ENCODE measurements at places on chromosomes 13 and 19.

DNA sequence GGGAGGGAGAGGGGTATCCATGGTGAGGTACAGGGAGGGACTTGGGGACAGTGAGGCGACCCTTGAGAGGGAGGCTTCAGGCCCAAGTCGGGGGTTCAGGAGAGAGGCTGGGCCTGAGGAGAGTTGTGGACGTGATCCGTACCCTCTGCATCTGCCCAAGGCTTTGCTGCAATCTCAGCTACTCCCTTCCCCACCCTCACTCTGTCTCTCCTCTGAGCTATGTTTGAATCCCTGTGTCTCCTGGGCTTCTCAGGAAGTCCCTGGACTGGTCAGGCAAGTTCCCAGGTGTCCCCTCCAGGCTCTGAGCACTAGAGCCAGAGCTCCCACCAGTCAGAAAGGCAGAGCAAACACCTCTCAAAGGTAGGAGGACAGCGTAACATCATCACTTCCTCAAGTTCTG, 1.8 kb downstream of the LIN37 start:
- no peak for DNase-seq

DNA sequence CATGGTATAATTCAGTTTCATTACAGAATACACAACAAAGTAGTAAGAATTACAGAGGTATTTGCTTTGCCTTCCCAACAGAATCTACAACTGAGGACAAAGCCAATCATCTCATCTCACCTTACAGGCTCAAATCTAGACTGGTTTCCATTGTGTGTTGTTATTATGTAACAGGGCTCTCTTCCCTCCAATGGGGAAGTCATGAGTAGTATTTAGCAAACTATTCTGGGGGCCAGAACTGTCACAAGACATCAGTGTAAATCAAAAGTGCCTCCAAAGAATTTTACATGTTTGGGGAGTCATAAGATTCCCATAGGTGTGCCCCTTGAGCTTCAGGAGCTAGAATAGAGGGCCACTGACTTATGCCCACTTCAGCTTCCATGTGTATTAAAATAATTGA, 187.0 kb upstream of the EDNRB start:
- DNase-seq, result no peak

DNA sequence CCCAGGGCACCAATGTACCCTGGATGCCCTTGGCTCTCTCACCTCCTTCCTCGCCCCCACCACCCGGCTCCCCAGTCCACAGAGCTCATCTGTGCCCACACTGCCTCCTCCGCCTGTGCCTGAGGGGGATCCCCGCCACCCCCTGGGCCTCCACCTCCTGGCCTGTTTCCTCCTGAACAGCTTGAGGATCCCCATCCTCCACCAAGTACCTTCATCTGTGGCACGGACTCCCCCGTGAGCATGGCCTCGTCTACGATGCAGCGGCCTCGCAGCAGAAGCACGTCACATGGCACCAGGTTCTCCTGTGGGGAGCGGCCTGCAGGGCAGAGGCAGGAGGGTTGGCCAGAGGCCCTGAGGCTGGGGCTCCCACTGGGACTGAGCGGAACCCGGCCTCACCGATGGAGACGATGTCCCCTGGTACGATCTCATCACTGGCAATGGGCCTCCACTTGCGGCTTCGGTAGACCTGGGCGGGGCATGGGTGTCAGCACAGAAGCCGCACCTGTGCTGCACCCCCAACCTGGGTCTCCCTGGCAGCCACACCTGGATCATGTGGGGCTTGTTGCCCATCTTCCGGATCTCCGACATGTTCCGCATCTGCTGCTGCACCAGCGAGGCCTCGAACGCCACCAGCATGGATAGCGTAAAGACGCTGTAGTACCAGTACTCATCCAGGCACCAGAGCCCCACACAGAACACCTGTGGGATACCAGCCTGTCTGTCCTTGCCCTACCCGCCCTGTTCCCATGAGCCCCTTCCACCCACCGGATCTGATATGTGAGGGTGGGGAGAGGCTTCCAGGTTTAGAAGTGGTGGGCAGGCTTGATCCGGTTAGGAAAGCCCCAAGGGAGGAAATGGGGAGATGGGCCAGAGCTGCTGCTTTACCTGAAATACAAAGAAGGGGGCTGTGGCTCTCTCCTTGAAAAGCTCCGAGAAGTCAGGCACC, 6.8 kb downstream of the ATP13A1 start:
- DNase-seq, result no peak

DNA sequence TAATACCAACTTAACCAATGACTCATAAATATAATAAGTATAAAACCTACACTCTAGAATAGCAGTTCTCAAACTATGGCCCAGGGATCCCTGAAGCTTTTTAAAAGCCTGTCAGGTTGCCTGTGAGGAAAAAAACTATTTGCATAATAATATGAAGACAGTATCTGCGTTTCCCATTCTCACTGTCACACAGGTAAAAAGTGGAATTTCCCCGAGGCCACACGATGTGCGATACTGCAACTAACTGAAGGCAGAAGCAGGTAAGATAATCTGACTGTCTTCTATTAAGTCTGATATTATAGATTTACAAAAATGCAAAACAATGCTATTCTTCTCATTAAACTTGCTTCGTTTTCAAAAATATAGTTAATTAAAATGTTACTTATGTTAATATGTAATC, 52.5 kb upstream of the EEF1AKMT1 start:
- no peak for DNase-seq

GRCh38 chr19:28313633-28314032, 899.3 kb downstream of the UQCRFS1 start:
- no peak for DNase-seq

- DNase-seq, result no peak
Measured at GRCh38 chr19:14096272-14096992, 5.9 kb upstream of the SAMD1 start.

DNA sequence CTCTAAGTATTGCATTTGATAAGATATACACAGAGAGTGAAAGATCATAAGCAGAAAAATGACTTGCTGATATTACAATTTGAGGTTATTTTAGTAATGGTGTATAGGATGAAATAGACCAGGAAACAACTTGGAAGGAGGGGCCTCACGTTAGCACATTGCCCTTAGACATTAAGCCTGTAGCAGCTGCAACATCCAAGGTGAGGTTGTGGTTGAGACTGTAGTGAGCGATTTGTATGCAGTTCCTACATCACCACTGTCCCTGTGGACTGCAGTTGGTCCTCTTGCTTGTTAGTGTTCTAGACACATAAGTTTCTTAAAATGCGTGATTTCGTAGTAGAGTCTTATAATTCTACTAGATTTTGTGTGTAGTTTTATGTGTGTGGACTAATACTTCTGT, 311.3 kb downstream of the ATP8A2 start:
- no peak for DNase-seq

DNA sequence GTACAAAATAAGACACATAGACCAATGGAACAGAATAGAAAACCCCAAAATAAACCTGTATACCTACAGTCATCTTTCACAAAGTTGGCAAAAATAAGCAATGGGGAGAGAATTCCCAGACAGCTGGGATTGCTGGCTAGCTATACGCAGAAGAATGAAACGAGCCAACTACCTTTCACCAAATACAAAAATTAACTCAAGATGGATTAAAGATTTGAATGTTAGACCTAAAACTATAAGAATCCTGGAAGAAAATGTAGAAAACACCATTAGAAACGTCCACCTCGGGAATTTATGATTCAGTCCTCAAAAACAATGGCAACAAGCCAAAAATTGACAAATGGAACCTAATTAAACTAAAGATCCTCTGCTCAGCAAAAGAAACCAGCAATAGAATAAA, 408.1 kb upstream of the SLITRK1 start:
- DNase-seq, result no peak

DNA sequence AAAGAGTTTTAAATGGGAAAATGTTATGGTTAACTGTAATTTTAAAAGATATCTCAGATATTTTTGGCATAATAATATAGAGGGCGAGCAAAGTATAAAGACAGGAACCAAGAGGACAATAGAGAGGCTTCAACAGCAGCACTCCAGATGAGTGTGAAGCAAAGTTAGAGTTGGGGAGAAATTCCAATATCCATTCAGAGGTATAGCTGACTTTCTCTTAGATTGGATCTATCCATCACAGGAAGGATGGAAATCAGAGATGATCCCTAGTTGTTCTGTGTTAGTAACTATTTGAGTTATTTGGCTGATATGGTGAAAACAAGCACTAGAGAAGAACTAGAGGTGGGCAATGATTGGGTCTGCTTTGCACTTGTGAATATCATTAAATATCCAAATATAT, 786.0 kb upstream of the KLHL1 start:
- DNase-seq, result no peak

- DNase-seq, result no peak
Measured at GRCh38 chr13:49271264-49271663, 23.5 kb downstream of the CDADC1 start.

DNA sequence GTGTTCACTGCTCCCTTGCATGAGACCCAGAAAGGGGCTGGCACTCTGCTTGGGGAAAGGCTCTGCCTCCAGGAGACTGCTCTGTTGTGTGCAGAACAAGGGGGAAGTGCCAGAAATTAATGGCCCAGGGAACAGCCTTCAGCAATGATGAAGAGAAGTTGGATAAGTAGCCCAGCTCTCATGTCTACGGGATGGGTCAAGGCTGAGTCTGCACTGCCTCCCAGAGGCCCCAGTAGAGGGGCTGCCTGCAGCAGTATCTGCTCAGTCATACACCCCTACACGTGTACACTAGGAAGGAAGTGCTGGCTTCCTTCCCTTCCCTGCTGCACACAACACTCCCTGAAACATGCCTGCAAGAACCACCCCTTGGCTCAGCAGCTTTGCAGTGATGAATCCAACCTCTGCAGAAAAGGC, 54.6 kb upstream of the URI1 start:
- no peak for DNase-seq

DNA sequence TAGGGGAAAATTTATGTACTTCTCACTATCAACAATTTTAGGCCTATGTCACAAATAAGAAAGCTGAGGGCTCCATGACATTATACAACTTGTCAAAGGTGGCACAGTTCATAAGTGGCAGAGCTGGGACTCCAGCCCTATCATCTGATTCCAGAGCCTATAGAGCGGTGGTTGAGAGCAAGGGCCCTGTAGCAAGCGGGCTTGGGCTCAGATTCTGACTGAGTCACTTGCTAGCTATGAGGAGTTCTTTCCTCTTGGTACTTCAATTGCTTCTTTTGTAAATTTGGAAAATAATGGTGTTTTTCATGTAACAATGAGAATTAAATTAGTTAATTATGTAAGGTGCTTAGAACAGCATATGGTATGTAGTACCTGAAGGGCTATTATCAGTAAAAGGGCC, 28.7 kb upstream of the FAM216B start:
- no peak for DNase-seq

DNA sequence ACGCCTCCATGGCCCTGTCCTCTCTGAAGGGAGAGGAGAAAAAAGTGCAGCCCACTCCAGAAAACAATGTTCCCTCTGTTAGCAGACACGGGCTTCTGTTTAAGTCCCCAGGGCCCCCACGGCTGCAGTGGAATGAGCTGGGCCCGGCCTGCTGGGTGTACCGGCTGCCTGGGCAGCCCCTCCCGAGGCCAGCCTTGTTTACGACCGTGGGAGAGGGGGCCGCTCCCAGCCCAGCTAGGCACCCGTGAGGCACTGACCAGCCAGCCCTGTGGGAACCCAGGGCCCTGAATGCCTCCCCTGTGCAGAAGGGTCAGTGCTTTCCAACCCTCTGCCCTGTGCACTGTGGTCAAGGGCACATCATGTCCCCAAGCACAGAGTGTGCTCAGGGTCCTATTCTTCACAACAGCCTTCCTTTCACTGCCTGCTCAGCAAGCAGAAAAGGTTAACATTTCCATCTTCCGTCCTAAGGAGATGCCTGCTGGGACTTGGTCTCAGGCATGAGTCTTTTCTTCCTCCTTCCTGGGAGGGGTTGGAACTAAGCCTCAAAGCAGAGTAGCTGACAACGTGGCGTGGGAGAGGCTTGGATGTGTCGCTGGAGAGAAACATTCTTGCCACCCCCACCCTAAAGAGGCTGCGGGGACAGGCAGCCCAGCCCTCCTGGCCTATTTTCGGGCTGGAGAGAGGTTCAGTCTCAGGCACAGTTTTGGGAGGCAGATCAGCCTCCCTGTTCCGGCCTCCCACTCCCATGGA, 90.1 kb downstream of the RGCC start:
- no peak for DNase-seq

DNA sequence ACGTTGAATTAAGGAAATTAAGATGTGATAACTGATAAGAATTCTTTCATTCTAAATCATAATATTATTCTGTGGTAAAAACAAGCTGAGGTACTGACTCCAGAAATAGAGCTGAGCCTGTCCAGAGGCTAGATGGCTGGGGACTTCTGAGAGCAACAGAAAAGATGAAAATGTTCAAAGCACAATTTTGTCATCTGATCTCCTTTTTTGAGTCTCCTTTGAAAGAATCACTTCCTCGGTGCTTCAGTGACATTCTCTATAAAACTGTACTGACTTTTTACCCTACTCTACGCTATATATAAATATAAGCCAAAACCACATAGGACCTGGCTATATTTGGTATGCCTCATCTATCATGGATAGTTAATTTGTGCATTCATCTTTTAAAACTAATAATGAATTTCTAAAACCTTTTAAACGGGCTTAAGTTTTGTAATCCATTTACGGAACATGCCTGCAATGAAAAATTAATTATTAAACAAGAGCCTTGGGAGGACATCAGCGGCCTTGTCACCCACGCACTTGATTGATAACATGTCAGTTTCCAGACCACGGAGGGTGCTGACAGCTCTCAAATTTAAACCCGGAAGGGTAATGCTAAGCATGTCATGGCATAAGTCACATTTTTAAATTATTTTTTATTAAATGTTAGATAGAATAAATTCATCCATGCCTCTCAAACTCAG, 235.5 kb downstream of the PCDH9 start:
- no peak for DNase-seq

DNA sequence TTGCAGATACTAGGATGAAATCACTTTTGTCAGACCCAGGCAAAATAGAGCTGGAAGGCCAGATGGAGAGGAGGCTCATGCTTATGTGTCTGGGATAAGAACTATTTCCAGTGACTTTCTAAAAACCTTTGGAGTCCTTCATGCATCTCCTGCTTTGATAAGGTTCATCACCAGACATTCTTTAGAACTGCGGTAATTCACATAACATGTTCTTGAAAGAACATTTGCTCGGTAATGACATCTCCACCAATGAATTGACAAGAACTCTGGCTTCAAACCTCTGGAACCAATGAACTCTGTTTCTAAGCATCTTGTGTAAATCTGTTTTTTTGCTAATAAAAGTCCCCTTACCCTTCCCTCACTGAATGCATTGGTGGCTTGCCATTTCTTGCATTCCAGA, 112.0 kb upstream of the KL start:
- DNase-seq, result no peak

DNA sequence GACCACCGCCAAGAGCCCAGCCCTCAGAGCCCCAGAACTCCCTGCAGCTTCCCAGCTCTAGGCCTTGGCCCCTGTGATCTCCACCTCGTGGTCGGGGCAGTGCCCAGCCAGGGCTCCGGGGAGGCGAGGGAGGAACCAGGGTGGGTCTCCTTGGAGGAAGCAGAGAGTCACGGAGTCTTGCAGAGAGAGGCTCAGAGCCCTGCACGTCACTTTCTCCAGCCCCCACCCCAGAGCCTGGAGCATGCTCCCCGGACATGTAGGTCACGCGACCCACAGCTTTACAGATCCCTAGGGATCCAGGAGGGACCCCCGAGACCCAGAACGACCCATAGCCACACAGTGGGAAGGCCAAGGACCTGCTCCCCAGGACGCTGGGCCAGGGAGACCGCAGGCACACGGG, 11.9 kb downstream of the GADD45B start:
- DNase-seq, result no peak
